Right cardiac atrium (tissue), 5 donors: ENCODE measurements at places on chromosomes 12 and 14.

GRCh38 chr14:30034152-30034551 lies 106.5 kb upstream of the PRKD1 start:
- no peak for DNase-seq

GRCh38 chr14:66043921-66044320 lies 442.2 kb upstream of the CCDC196 start:
- DNase-seq: no peak

- DNase-seq: no peak
These were observed 5.4 kb downstream of the CDKN1B start for GRCh38 chr12:12722435-12723148.

- no peak for DNase-seq
These were observed 183.1 kb downstream of the EMP1 start for GRCh38 chr12:13379531-13380188.

GRCh38 chr12:42222724-42223123 lies 15.3 kb downstream of the YAF2 start:
- no peak for DNase-seq

DNA sequence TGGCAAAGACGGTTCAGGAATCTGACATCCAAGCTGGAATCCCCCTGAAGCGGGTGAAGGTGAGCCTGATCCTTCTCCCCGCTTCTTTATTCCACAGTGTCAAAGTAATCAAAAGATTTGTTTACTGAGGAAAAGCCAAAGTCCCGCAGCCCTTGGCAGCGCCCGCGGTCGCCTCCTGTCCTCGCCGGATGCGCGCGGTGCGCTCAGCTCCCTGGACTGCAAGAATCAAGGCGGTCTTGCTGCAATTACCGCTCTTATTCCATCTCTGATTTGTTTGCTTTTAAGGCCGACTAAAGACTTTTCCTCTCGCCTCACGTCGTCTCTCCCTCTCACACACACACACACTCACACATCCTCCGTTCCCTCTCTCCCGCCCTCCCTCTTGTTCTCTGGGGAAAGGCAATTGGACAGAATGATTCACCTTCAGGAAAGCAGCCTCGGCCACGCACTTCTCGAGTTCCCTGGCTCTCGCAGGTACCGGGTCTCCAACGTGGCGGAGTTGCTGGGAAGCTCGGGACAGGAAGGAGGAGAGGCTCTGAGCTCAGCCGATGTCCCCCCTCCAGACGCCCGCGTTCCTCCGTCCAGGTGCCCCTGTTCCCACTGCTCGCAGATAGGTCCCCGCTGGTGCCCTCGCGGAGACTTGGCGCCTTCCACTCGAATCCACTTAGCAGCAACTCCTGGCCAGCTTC lies 68.6 kb upstream of the USP15 start:
- DNase-seq: peak; percentile 58

GRCh38 chr12:46442738-46443137 lies 70.2 kb upstream of the SLC38A2 start:
- no peak for DNase-seq

DNA sequence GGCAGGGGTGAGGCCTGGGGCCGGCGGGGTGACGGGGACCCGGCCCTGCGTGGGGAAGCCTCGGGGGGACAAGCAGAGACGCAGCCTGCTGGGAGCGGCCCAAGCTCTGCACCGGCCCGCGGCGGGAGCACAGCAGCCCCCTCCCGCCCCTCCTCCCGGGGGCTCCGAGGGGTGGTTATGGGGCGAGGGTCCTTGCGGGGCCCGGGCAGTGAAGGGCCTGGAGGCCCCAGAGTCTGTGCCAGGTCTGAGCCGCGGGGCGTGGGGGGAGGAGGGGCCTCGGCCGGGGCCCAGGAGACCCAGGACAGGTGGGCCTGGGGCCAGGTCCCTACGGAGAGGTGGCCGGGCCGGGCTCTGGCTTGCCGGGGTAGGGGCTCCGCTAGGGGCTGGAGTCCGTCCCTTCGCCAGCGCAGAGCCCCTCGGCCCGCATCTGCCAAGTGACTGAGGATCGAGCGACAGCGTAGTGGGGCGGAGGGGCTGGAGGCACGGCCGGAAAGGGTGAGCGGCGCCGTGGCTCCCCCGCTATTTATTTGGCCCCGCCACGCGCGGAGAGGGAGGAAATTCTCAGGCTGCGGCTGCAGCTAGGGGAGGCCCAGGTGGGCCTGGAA lies 495 bp downstream of the TMEM121 start:
- DNase-seq: peak; percentile 74

DNA sequence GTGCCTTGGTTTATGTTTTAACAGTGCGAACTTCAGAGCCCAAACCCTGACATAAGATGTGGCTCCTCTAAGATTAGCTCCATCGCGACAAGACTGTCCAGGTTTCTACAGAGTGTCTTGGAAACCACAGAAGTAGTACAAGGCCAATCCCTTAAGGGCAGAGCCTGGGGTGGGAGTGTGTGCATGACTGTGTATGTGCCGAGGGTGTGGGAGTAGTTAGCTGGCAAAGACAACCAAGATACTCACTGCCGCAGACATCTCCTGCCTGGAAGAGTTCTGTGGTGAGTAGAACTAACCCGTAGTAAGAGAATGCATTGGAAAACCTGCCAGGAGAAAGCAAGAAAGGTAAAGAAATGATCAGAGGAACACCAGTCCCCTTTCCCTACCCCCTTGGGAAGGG lies 54.1 kb downstream of the DAO start:
- DNase-seq: no peak

- no peak for DNase-seq
These were observed 104.7 kb upstream of the TSPAN8 start for GRCh38 chr12:71262466-71262865.
